ENCODE measurements at places on chromosomes 4 and X.
A peak's percentile ranks its signal among the peaks of the same experiment; 100 is the strongest.

DNA sequence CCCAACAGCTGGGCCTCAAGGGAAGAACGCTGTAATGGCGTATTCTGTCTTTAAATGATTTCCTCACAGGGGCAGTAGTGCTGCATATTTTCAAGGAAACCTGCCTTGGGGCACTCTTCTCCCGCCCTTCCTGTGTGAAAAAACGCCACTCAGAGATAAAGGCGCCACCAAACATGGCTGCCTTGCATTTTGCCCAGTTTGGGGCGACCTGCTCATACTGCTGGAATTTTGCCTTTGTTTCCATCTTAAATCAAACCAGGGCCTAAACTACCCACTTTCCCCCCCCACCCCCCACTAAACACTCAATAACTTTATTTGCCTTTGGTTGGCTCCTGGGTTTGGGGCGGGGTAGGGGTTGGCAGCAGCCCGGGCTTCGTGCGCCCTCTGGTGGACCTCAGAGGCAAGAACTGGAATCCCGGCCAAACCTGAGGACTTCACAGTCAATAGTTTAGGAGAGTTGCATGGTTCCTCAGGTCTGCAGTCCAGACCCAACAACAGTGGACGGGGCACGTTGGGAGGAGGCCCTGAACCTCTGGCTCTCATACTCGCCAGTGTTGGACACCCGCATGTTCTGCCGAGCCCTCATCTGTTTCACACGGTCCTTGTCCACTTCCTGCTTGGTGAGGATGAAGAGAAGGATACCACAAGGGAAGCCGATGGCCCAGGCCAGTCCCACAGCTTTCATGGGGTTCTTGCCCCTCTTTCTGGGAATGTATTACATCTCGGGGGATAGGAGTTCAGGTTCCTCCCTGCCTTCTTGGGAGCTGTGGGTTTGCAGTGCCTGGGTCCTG, 220.1 kb upstream of the STK26 start:
- DNase-seq, result peak; percentile 87

DNA sequence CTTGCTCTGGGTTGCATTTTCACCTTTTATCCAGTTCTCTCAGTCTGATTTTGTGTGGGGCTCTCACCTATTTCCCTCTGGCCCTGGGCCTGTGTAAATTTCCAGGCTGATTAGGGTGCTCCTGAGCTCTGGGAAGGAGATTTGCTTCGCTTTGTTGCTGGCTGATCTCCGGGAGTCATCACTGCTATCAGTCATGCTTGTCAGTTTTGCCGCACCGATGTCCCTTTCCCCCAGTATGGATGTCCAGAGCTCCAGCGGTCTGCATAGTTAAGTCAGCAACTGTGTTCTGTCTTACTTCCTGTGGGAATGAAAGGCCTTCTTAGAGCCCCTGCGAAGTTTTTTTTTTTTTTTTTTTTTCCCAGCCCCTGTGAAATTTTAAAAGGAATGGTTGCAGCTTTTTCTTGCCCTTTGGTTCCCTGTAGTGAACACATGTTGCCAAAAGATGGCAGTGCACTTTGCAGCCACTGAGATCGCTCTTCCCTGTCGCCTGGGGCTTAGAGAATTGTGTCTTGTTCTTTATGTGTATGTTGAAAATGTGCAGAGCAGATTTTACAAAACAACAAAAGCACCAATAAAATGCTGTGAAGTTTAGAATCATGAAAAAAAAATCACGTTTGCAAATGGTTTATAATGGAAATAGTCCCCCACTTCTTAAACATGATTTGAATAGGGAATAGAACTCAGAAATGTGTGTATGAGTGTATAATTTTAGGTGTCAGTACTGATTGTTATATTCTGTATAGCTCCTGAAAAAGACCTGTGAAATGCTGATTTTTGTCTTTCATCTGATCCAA, 109.1 kb upstream of the SLC4A4 start:
- DNase-seq, result no peak

DNA sequence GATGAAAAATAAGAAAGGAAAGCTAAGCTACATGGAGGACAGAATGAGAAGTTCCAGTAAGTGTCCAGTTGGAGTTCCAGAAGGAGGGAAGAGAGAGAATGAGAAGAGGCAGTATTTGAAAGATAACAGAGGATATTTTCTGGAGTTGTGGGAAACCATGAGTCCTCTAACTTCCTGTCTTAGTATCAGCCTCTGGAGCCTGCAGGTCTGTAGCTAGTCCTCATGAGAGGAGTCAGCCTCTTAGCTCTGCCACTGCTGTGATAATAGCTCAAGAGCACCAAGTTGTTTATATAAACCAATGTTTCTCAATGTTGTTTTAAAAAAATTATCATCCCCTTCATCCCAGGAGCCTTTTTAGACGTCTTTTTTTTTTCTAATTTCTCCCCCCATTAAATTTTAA, 2.4 kb upstream of the PLAC1 start:
- no peak for DNase-seq

DNA sequence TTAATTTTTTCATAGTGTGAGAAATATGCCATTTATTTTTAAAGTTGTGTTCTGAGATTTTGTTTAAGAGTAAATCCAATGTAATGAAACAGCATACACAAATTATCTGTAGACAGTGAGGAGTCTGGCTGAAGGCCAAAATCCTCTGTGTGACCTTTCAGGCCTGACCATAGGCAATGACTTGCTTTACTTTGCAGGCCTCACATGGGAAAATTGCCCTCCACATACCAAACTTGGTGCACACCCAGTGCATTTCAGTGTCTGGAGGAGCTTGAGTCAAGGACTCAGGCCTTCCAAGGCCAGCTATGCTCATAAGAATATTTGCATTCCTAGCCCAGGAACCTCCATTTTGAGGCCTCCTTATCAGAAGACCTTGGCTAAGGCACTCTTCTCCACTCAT, 430.1 kb downstream of the GABRG1 start:
- DNase-seq, result no peak

GRCh38 chrX:9164086-9164485, 130.2 kb upstream of the FAM9B start:
- DNase-seq, result no peak
